ENCODE measurements at places on chromosomes 1 and 21. TPM values are rescaled to one million over a fixed set of nuclear protein-coding genes. Genes with fewer than 3 reads are reported as not detected.

The DDAH1 gene
- total RNA-seq: 58.1 TPM

GRCh38 chr21:19048098-19048672 lies 644.6 kb upstream of the TMPRSS15 start:
- no peak for DNase-seq

DNA sequence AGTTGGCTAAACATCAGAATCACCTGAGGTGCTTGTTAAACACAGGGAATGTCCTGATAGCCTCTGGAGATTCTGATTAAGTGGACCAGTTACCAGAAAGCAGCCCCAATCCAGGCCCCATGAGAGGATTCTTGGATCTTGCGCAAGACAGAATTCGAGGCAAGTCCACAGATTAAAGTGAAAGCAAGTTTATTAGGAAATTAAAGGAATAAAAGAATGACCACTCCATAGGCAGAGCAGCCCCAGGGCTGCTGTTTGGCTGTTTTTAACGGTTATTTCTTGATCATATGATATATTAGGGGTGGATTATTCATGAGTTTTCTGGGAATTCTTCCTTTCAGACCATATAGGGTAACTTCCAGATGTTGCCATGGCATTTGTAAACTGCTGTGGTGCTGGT lies 176.2 kb downstream of the ROR1 start:
- DNase-seq: no peak

GRCh38 chr1:48681476-48682305 lies 95.0 kb downstream of the BEND5 start:
- DNase-seq: no peak

The MTOR gene
- total RNA-seq: 36.1 TPM

The NUAK2 gene
- total RNA-seq: 0.75 TPM

The RXFP4 gene
- not detected for total RNA-seq

The SPRR2F gene
- not detected for total RNA-seq

The ATP1A4 gene
- 1.0 TPM for total RNA-seq

The PLEKHN1 gene
- not detected for total RNA-seq

GRCh38 chr1:92076363-92076762 lies 1.2 kb upstream of the SETSIP start:
- DNase-seq: no peak

The CFHR3 gene
- not detected for total RNA-seq

The LAD1 gene
- total RNA-seq: 12.4 TPM

GRCh38 chr1:110903853-110904500 lies 31.0 kb downstream of the CD53 start:
- DNase-seq: no peak

The CYP4Z1 gene
- not detected for total RNA-seq

GRCh38 chr1:164673584-164674214 lies 114.7 kb downstream of the PBX1 start:
- DNase-seq: no peak

- DNase-seq: no peak
Observed at GRCh38 chr21:34808569-34809204, 139.9 kb downstream of the CLIC6 start.

GRCh38 chr1:88730995-88731394 lies 46.9 kb downstream of the PKN2 start:
- no peak for DNase-seq

The MEGF6 gene
- total RNA-seq: 9.3 TPM

DNA sequence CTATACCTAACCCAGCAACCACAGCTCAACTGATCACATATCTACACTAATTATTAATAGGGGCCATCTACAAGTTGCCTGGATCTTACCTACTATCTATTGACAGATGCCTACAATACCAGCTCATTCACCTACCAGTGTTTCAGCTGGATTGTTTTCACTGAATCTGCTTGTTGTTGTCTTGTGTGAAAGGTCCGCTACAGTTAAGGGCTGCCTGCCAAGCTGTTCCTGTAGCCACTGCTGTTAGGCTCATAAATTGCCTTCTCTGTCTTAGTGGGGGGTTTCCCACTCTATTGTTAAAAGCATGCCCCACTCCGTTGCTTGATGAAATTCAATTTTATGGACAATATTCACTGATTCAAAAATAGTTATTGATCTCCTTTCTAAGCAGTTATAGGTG lies 199.7 kb upstream of the TMPRSS15 start:
- no peak for DNase-seq

GRCh38 chr1:3145532-3146325 lies 76.7 kb downstream of the PRDM16 start:
- DNase-seq: no peak

The RNU1-2 gene
- total RNA-seq: 6,195 TPM

DNA sequence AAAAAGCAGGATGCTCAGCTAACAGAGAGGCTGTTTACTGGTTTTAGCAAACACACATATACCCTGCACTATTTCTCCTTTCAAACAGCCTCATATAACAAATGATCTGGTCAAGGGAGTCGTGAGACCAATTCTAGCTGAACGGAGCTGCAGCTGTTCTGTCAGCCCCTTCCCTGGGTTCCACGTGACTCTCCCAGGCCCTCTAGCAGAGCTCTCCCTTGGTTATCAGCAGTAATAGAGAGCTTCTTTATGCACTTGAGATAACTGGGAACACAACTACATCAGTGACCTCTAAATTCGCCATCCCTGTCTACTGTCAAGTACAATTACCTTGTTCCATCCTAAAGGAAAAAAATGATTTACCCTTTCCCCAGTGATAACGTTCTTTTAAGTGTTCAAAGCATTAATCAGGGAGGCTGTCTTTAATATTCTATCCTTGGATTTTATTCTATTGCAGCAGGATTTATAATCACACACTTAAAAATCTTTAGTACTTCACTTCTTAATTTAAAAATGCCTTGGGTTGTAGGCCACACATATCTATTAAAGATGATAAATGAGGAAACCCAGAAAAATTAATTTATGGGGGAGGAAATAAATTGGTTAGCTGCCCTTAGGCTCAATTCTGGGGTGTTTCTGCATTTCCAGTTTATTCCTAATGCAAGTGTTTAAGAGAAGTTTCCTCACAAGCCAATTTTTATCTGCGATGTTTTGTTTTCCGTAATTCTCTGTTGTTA lies 28.2 kb downstream of the PTGER3 start:
- no peak for DNase-seq

DNA sequence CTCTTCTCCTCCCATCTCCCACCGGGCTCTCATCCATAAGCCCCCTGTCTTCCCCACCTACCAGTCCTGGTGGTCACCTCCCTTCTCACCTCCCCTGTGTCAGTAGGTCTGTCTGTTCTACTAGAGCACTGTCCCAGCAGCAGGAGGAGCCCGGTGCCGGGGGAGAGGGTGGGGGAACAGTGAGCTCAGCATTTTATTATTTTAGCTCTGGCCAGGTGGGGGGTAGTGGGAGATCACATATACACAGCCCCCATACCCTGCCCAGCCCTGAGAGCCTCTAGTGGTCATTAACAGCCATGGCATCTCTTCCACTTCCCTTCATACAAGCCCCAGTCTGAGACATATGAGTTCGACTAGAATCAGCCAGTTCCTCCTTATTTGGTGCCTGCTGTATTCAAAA lies at the start of gene TMOD4:
Gene TMOD4 (minus strand): TSS at position 119 of the 400 bp plus-strand sequence. CDS start 1,106 bp downstream, outside the sequence.
- DNase-seq: peak; percentile 4

DNA sequence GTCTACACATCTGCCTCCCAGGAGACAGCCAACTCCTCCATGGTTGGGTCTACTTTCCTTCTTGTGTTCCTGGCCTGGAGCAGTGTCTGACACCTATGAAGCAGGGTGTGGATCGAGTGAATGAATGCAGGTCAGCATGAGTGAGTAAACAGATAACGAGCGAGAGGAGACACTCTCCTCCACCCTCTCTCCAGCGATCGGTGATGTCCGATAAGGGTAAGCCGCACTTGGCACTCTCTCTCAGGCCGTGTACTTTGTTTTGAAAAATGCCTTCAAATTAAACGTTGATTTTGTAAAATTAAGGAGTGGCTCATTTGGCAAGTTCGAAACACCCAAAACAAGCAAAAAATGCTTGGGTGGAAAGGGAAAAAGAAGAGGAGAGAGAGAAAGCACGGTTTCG lies 43.8 kb upstream of the DMRTB1 start:
- no peak for DNase-seq

GRCh38 chr1:183956559-183957188 lies 80.9 kb downstream of the COLGALT2 start:
- no peak for DNase-seq

- DNase-seq: peak; percentile 84
Observed at GRCh38 chr1:6634371-6635052, 9.8 kb downstream of the THAP3 start.

- no peak for DNase-seq
Observed at GRCh38 chr1:1748686-1749321, 24.6 kb upstream of the CDK11A start.

DNA sequence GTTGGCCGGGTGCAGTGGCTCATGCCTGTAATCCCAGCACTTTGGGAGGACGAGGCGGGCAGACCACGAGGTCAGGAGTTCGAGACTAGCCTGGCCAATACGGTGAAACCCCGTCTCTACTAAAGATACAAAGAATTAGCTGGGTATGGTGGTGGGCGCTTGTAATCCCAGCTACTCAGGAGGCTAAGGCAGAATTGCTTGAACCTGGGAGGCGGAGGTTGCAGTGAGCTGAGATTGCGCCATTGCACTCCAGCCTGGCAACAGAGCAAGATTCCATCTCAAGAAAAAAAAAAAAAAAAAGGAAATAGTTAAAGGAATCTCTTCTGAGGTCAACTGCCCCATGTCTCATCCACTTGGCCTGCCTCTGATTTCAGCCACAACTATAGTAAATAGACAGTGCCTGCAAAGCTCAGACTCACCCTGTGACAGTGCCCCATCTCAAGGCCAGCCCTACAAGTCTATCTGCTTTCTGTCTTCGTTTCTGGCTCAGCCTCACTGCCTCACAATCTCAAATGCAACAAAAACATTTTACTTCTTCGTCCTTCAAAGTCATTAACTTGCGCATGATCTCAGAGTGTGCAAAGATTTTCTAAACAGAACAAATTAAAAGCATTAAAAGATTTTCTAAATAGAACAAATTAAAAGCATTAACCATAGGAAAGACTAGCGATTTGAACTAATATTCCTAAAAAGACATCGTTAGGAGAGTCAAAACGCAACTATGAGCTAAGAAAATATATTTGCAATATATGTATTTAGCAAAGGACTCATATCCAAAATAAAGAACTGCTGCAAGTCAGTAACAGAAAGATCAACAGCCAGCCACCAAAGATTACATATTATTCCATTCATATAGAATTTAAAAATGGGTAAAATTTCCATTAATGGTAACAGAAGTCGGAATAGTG lies 65.0 kb upstream of the PRDX6 start:
- no peak for DNase-seq

DNA sequence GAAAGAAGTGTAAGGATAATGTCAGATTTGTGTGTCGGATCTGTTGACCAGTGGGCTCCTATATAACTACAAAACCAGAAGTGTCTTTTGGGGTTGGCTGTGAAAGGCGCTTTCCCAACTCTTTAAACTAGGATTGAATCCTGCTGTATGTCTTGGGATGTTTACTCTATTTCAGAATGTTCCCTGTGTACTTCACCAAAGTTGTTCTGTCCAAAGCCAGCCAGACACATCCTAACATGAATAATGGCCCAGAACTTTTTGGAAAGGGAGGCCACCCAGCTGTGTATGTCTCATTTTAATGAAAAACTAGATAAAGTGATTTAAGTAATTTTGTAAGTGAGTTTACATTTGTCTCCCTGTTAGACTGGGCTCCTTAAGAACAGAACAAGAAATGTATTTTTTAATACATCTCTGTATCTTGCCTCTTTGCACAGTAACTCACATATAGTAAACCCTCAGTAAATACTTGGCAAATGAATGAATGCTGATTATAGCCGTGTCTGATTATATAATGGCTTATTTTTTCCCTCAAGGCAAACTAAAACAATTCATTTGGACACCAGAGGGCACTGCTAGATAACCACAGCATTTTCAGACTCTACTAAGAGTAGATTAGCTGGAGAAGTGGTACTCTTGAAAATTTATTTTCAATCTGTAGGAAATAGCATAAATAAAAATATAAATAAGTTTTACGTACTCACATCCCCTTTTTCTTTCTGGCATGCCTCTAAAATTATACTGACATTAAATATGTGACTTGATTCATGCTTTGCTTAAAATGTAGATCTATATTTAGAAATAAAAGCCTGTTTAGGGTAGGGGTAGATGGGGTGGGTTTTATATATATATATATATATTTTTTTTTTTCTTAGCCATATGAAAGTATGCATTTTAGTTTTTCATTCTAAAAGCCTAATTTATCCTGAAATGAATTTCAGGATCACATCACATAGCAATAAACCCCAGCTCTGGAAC lies 23.8 kb downstream of the TSEN15 start:
- DNase-seq: no peak

DNA sequence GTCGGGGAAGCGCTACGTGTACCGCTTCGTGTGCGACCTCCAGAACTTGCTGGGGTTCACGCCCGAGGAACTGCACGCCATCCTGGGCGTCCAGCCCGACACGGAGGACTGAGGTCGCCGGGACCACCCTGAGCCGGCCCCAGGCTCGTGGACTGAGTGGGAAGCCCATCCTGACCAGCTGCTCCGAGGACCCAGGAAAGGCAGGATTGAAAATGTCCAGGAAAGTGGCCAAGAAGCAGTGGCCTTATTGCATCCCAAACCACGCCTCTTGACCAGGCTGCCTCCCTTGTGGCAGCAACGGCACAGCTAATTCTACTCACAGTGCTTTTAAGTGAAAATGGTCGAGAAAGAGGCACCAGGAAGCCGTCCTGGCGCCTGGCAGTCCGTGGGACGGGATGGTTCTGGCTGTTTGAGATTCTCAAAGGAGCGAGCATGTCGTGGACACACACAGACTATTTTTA lies 17.1 kb downstream of the ETS2 start:
- no peak for DNase-seq

DNA sequence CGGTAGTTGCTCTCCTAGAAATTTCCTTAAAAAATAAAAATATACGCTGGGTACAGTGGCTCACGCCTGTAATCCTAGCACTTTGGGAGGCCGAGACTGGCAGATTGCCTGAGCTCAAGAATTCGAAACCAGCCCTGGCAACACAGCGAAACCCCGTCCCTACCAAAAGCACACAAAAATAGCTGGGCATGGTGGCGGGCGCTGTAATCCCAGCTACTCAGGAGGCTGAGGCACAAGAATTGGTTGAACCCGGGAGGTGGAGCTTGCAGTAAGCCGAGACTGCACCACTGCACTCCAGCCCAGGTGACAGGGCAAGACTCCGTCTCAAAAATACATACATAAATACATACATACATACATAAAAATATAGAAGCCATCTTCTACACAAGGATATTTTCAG lies 262.8 kb downstream of the AKT3 start:
- no peak for DNase-seq

Data from cardiac septum (tissue), 1 donor.